ENCODE measurements at places on chromosomes 2 and 18. TPM values are rescaled to one million over a fixed set of nuclear protein-coding genes. Genes with fewer than 3 reads are reported as not detected.

Gene APOB
- 8.8 TPM for polyA plus RNA-seq

Gene RFTN2
- polyA plus RNA-seq, result 8.0 TPM

Gene SLC40A1
- polyA plus RNA-seq, result 110 TPM

Gene PDE11A
- polyA plus RNA-seq, result 0.38 TPM

Gene ZNF892
- polyA plus RNA-seq, result 0.64 TPM

Gene DLX1
- 0.38 TPM for polyA plus RNA-seq

Gene CPO
- polyA plus RNA-seq, result not detected

Gene SCN3A
- 0.08 TPM for polyA plus RNA-seq

Gene FAM124B
- not detected for polyA plus RNA-seq

Gene ZNF385B
- 4.0 TPM for polyA plus RNA-seq

Gene NR4A2
- 5.8 TPM for polyA plus RNA-seq

Gene LYPD6B
- polyA plus RNA-seq, result not detected

Gene NRP2
- polyA plus RNA-seq, result 15.5 TPM

Gene GALNT3
- 0.23 TPM for polyA plus RNA-seq

Gene M1AP
- polyA plus RNA-seq, result not detected

Gene ELMOD3
- polyA plus RNA-seq, result 9.5 TPM
